ENCODE measurements at places on chromosomes 4 and X.

GRCh38 chr4:101660607-101661006 is 129.9 kb upstream of the BANK1 start:
- no peak for DNase-seq

DNA sequence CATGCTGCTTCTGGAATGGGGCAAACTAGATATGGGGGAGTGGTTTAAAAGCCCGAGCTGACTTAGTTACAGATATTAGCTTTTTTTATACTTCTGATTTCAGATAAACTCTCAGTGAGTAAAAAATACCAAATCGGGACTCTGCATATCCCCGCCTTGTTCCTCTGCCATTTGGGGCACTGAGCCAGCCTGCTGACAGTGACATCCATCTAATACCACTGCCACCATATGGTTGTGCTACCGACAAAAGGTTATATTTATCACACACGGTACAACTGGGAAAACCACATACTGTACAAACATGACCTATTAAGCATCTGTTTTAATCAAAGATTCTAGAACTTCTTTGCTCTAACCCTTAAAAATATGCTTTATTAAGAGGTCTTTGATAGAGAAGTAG is 78.7 kb downstream of the GALNT7 start:
- DNase-seq, result no peak

DNA sequence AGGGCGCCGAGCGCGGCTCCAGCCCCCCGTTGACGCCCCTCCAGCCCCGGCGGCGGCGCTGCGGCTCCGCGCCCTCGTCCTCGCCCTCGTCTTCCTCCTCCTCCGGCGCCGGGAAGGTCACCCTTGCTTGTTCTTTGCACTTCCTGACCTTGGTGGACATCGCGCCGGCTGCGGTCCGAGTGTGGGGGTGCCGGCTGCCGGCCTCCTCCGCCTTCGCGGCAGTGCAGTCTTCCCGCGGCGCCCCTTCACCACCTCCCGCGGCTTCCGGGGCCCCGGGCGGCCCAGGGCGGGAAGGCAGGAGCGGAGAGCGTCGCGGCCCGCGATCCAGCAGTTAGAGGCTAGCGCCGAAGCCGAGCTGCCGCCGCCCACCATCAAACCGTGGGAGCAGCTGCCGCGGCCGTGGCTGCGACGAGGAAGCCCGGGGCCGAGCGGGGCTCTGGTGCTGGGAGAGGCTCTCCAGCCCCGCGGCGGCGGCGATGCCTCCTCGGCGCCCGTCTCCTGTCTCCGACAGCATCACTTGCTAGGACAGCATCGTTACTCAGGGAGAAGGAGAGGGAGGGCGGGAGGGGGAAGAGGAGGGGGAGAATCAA is at the start of gene TRPC3:
TRPC3 (minus strand) TSS at position 540 of the 590 bp plus-strand sequence; CDS start at position 160, 380 bp downstream.
- DNase-seq, result no peak

DNA sequence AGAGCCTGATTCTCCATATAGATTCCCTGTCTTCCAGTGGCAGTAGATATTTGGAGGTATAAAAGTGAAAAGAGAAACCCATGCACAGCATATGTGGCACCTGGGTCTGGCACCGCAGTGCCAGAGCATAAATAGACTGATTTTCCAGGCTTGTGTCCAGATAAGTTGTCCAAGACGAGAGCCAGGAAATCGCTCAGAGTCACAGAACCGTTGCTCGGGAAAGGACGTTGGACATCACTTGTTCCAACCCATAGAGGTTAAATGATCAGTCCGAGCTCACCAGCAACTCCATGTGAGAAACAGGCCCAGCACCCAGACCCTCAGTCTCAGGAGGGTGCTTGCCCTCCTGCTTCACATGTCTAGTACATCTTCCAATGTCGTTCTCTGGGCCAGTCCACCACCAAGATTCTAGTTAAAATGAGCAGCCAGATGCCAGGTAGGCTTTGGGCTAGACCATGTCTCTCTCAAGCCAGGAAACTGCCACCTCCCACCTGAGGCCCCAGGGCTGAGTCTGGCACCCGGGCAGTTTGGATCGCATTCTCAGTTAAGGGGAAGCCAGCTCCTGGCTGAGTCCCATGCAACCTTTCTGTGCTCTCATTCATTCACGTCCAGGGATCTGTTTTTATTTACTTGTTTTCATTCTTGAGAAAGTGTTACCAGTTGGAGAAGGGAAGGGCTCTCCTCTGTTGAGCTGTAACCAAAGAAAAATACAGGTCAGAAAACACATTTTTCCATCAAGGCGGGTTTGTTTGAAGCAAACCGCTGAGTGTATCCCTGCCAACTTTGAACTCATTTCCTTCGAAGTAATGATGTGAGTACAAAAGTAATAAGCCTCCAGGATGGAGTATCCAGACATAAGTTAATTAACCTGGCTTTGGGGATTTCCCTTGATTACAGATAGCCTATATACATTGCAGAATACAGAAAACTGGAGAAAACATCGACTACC is 91.7 kb downstream of the PHOX2B start:
- DNase-seq, result no peak

GRCh38 chrX:24005028-24005427 is 22.0 kb downstream of the KLHL15 start:
- DNase-seq, result no peak

DNA sequence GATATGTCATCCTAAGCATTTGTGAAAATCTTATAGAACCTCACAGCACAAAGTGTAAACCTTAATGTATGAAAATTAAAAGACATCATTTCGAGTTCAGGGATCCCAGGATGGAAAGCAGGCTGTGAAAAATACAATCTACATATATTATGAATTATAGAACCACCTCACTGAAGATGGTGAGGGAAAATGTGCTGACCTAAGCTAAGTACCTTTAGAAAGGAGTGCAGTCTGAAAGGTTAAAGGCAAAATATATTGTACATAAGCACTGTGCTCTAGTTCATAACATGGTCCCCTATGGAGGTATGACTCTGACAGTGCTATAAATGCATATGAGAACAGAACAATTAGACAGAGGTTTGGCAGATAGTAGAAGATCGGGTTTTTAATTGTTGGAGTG is 368.6 kb downstream of the TMA16 start:
- no peak for DNase-seq

- DNase-seq, result no peak
Observed at GRCh38 chr4:73436674-73437557, 895 bp downstream of the AFP start.

DNA sequence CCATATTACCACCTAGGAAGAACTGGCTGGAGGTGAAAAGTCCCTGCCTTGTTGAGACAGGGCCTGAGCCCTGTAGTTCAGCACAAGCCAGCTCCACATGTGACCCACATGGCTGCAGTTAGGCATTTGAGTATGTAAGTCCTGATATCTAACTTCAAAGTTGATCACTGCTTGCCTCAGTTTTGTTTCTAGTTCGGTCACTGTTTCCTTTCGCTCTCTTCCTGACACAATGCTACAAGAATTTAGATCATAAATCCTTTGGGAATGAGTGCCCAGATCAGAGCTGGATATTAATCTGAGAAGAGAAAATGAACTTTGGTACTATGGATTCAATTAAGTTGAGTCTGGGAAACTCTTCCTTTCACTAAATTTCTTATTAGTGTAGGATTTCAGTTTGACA is 48.4 kb downstream of the AKAP4 start:
- no peak for DNase-seq

- DNase-seq, result no peak
Observed at GRCh38 chrX:84909151-84909550, 94.5 kb upstream of the APOOL start.

DNA sequence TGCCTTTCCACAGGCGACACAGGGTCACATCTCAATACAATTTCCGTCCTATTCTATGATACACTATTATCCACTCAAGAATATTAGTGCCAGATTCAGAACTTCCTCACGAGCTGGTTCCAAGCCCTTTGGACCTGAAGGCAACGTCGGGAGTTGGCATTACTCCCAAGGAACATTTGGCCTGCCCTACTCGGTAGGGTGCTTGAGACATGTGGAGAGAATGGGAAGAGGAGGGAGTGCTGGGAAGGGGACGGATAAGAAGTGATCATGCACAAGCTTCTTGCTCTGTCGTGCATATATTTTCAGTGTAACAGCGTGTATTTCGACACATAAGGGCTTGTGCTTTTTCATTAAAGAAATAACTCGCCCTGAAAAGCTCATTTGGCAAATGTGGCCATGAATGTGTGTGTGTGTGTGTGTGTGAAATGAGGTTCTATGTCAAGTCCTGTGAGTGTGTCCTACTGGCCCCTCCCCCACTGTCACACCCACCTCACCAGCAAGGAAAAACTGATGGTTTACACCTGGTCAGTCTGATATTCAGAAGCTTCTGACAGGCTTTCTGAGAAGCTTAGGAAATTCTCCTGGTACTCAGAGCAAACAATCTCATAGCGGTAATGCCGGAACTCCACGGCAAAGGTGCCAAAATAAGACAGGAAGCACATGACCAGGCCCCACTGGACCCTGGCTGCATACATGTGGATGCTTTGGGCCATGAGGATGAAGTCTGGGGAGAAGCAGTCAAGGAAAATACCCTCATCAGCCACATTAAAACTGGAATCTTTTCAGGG is 54.8 kb downstream of the ENOPH1 start:
- DNase-seq, result peak; percentile 85

- no peak for DNase-seq
Observed at GRCh38 chr4:85798012-85798770, 323.2 kb downstream of the ARHGAP24 start.

GRCh38 chr4:123284168-123284567 is 112.4 kb upstream of the SPRY1 start:
- no peak for DNase-seq

- no peak for DNase-seq
Observed at GRCh38 chr4:142557239-142557801, 288.8 kb downstream of the INPP4B start.

DNA sequence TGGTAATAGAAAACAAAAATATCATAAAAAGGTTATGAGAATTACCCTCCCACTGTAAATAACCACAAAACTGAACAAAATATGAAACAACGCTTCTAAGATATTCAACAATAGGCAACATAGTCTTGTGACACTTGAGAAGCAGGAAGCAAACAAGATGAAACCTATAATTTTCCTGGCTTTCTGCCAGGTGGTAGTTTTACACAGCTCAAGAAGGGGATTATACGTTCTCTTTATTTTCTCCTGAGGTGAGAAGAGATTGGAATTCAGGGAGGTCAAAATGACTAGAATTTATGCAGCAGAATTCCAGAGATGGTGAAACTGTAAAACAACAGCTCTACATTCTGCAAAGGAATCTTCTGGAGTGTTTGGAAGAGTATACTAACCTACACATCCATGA is 186.0 kb downstream of the HHIP start:
- DNase-seq, result no peak

GRCh38 chr4:181897935-181898334 is 345.3 kb upstream of the TENM3 start:
- no peak for DNase-seq

DNA sequence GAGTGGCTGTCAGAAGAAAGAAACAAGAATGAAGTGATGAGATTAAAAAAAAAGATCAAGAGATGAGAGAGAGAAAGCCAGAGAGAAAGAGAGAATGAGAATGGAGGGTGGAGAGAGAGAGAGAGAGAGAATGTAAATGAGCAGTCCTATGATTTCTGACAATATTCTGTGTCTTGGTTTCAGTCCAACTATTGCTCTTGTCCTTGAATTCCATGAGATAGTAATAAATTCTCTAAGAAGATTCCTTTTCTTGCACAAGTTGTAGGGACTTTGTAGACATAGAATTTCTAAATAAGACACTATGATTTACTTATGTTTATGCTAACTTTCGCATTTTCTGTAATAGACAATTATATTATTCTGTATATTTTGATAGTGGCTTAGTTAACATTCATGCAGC is 149.6 kb upstream of the CTSO start:
- DNase-seq, result no peak

DNA sequence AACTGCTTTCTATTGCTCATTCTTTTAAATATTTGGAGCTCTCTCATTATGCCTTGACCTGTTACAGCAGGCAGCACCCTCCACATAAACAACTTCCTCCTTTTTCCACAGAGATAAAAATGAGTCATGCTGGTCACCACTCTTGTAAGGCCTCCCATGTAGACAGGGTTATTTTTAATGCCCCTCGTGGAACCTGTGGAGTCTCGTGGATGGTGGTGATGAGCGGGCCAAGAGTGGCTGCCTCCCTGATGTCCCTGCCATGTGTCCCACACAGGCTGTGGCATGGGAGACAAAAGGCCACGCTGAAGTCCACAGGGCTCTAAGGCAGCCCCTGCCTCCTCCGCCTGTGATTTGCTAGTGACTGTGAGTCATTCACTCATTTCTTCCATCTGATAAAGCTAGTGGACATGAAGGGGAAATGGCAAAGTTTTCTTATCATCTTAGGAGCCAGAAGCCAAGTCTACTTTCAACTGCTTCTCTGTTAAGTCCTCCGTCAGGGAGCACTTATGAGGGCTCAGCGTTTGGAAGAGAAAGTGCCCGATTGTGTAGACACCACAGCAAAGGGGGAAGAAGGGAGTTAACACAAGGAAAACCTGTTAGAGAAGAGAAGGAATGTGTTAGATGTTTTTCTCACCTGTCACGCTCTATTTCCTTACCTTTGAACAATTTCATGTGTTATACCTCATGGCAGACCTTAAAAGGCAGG is 121.6 kb upstream of the FAT1 start:
- DNase-seq, result no peak

DNA sequence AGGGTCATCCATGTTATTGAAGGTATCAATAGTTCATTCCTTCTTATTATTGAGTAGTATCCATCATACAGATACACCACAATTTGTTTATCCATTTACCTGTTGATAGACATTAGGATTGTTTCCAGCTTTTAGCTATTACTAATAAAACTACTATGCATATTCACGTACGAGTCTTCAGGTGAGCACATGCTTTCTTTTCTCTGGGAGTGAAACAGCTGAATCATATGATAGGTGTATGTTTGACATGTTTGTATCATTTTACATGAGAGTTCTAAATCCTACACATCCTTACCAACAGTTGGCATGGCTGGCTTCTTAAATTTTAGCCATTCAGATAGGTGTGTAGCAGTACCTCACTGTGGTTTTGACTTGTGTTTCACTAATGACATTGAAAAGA is 556.6 kb upstream of the DIPK2B start:
- no peak for DNase-seq

DNA sequence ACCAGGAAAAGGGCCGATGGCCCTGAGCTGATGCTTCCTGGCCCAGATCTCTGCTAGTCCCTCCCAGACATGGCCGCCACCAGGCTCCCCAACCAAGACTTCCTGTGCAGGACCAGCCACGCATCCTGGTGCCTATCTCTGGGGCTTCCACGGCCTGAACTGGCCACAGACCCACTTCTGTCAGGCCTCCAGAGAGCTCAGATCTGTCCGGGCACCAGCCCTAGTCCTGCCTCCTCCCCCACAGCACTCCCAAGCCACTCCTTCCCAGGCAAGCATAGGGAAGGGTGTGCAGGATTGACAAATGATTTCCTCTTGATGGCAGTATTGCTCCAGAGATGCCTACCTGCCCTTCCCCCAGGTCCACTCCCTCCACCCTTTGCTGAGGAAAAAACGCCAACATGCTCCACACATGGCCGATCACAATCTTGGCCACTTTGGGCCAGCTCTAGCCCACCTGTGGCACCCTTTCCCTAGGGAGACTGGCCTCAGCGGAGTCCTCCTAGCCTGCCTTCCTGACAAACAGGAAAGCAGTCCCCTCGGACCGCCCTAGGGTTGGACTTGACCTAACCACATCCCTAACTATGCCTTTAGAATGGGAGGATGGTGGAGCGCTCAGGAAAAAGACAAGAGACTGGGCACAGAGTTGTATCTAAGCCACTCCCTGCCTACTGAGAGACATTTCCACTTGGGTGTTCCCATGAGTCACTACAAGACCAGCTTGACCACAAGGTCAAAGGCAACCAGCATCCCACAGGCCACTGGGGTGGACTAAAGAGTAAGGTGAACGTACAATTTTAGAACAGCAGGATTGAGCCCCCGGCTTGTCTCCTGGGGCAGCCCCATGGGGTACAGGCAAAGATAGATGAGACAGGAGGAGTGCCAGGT is 277.5 kb upstream of the AGTR2 start:
- no peak for DNase-seq

- DNase-seq, result no peak
Observed at GRCh38 chrX:109343671-109344070, 138.2 kb downstream of the GUCY2F start.
